Stimulated activated CD8-positive, alpha-beta memory T cell treated with anti-CD3 and anti-CD28 coated beads, Interleukin-7, amount 100 ng/mL, for 24 hours (primary cell): ENCODE measurements at places on chromosomes 12 and 14.

- DNase-seq, result no peak
Observed at GRCh38 chr12:67299926-67300325, 30.8 kb downstream of the CAND1 start.

- DNase-seq, result no peak
Observed at GRCh38 chr12:132143336-132144071, 615 bp downstream of the DDX51 start.

GRCh38 chr14:93207468-93208308 lies 632 bp downstream of the UBR7 start:
- DNase-seq, result no peak

- DNase-seq, result no peak
Observed at GRCh38 chr14:23697680-23698079, 61.5 kb downstream of the DHRS2 start.

DNA sequence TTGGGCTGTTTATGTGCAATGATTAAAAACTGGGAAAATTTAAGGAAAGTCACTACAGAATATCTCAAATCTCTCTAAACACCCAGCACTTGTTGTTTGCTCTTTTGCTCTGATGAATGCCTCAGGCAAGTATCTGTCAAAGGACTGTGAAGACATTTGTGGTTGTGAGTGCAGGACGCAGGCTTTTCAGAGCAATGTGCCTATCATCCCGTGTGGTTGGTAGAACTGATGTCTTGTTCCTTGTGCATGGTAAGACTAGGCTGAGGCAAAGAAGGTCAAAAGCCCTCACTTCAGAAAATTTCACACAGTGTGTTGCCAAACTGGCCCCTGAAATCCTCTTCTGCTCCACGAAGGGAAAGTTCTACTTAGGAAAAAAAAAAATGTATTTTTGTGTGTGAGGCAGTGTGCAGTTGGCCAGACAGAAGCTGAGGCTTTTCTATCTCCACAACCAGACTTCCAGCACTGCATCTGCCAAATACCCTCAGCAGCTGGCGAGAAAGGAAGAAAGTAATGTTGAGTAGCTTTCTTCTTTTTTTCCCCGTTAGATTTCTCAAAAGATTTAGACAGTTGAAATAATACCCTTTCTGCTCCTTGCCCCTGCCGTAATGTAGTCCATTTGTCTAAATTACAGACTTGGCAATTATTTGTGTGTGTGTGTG lies 1103.1 kb downstream of the VRK1 start:
- no peak for DNase-seq

- DNase-seq, result no peak
Observed at GRCh38 chr14:39843881-39844280, 411.6 kb upstream of the FBXO33 start.

GRCh38 chr12:31626270-31626995 lies 33.1 kb upstream of the ETFBKMT start:
- DNase-seq, result no peak

DNA sequence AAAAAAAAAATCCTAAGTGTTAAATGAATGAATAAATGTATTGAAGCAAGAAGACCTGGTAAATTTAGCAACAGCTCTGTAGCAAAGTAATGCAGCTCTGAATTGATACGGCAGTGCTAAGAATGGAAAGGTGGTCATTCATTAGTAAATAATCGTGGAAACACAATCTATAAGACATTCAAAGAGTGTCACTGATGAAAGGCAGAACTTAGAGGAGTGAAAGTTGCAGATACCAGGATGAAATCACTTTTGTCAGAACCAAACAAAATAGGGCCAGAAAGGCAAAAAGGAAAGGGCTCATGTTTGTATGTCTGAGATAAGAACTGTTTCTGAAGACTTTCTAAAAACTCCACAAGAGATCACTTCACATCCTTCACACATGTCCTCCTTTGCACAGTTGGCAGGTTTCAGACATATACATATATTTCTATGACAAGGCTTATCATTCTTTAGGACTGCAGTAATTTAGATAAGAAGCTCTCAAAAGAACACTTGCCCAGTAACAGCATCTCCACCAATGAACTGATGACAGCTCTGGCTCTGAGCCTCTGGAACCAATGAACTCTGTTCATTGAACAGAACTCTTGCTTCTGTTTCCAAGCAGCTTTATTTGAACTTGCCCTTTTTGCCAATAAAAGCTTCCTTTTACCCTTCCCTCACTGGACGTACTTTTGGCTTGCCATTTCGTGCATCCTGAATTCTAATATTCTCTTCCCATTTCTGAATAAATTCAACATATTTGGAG lies 4.2 kb upstream of the LRR1 start:
- DNase-seq, result no peak

GRCh38 chr12:14416658-14417057 lies 51.2 kb downstream of the ATF7IP start:
- DNase-seq, result no peak

DNA sequence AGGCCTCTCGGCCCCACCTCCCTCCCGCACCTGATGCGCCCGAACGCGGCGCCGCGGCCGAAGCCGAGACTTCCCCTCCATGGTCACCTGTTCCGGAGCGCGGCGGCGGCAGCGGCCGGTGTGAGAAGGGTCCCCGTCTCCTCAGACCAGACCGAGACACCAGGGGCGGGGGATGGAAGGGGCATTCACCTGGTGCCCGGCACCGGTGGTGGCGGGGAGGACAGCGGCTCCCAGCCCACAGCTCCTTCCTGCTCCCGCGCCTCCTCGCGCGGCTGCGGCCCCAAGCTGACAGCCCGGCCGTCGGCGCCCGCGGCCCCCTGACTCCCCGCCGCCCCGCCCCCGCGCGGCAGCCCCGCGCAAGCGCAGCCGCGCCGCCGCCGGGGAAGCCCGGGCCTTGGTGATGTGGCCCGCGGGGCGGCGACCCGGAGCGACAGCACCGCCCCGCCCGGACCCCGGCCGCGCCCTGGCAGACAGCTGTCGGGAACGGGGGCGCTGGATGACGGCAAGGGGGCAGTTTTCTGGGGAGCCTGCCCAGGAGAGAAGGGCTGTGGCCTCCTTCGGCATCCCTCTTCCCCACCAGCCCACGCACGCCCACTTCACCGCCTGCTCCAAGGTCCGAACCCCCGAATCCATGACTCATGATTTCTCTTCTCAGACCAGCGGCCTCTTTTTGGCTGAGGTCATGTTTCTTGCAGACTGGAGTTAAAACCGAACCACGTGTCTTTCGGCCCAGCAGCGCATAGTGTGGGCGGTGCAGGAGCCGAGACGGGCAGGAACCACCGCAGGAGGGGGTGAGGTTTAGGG lies at the start of gene SLC41A2:
Gene SLC41A2, minus strand, starts transcription at position 290 of the 804 bp plus-strand sequence. CDS start 29,763 bp downstream, outside the sequence.
- peak; percentile 45 for DNase-seq

DNA sequence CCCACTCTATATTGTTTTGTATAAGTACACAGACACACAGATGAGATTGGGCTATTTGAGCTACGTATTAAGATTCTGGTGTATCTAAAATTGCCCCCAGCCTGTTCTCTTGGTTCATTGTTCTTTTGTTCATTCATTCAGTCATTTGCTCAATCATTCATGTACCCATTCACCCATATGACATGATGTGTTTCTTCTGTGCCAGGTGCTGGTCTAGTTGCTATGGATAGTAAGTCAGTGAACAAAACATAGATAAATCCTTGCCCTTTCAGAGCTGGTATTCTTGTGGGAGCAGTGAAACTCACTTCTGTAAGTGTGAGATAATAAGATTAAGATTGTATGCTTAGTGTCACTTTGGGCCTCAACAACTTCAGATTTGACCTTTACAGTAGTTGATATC lies 191.3 kb downstream of the TMTC2 start:
- no peak for DNase-seq

- DNase-seq, result no peak
Observed at GRCh38 chr14:76405627-76406026, 29.7 kb downstream of the ESRRB start.

GRCh38 chr12:52392465-52393007 lies 7.1 kb upstream of the KRT84 start:
- DNase-seq, result no peak

DNA sequence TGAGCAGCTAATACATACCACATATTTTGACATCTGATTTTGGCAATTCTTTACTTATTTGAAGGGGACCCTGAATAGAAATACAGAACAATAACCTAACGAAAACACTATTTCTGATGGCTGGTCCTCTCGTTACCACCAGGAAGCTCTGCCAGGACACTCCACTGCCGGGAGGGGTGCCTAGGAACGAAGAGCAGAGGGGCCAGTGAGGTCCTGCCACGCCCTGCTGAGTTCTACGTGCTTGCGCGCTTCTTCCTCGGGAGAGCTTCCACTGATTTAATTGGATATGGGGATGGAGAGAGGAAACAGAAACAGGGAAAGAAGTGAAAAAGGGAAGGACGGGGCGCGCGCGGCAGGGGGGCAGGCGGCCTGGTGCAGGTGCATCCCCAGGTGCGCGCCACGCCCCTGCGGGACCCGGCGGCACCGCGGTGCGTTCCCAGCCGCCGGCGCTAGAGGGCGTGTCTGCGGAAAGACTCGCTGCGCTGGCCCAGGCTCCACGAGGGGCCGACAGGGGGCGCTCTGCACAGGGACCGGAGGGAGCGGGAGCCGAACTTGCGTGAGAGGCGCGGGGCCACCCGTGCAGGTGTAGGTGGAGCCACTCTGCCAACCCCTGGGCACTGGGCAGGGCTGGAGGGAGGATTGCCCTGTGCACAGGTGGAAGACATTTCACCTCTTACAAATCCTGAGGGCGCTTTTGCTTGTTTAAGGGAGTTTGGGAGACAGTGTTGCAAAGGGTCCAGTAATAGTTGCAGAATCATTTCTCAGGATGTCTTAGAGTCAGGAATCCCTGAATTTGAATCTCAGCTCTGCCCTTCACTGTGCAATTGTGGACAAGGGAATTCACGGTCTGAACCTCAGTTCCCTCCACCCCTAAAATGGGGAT lies 986.3 kb upstream of the TMEM132C start:
- peak; percentile 44 for DNase-seq

- DNase-seq, result no peak
Observed at GRCh38 chr14:50943943-50944646, at the start of gene PYGL. Gene PYGL, minus strand, starts transcription at chr14:50944483. Its CDS starts 80 bp downstream, at chr14:50944403.

DNA sequence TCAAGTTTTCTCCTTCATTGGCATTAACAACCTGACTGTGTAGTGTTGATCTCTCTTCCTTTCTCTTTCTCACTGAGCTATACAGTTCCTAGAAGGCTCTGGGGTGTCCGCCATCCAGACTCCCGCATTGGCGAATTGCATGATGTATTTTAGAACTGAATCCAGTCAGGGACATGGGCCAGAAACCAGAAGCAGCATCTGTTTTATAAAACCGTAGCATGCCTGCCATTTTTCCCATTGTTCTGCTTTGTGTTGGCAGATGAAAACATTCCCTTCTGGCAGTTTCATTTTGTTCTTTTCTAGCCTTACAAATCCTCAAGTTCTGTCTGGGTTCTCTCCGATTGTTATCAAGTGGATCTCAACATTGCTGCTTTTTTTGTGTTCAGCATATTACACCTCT lies 268.3 kb upstream of the SEL1L start:
- DNase-seq, result no peak

- no peak for DNase-seq
Observed at GRCh38 chr12:59382282-59383078, 213.3 kb upstream of the SLC16A7 start.

- DNase-seq, result no peak
Observed at GRCh38 chr14:69333791-69334337, 64.2 kb downstream of the ERH start.
